Activated CD4-positive, alpha-beta T cell treated with anti-CD3 and anti-CD28 coated beads, Interleukin-2, amount 10 ng/mL, durations not matched to agents 7 days and 5 days (primary cell): ENCODE measurements at places on chromosomes 1 and 21.

- no peak for DNase-seq
These were observed 575.0 kb upstream of the CHRM3 start for GRCh38 chr1:238811211-238811879.

GRCh38 chr21:17429936-17430335 is 82.9 kb upstream of the CXADR start:
- no peak for DNase-seq

- DNase-seq, result peak; percentile 61
These were observed at the start of gene MEX3A for GRCh38 chr1:156082309-156083091. TSS of gene MEX3A (minus strand) at chr1:156082465. CDS start at chr1:156081998, 467 bp downstream.

- DNase-seq, result no peak
These were observed 151.7 kb downstream of the NR5A2 start for GRCh38 chr1:200179126-200179780.

DNA sequence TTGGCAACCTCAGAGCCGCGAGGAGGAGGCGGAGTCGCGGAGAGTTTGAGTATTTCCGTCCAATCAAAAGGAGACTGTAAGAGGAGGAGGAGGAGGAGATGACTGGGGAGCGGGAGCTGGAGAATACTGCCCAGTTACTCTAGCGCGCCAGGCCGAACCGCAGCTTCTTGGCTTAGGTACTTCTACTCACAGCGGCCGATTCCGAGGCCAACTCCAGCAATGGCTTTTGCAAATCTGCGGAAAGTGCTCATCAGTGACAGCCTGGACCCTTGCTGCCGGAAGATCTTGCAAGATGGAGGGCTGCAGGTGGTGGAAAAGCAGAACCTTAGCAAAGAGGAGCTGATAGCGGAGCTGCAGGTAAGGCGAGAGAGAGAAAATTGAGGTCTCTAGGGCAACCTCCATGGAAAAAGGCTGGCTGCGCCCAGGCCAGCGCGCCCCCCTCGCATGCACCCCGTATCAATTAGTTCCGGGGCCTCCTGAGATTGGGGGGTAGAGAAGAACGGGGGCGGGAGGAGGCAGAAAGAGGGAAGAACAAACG is at the start of gene PHGDH:
Gene PHGDH, plus strand, starts transcription at position 131 of the 538 bp plus-strand sequence. Its CDS starts 89 bp downstream, at position 220.
- peak; percentile 72 for DNase-seq

DNA sequence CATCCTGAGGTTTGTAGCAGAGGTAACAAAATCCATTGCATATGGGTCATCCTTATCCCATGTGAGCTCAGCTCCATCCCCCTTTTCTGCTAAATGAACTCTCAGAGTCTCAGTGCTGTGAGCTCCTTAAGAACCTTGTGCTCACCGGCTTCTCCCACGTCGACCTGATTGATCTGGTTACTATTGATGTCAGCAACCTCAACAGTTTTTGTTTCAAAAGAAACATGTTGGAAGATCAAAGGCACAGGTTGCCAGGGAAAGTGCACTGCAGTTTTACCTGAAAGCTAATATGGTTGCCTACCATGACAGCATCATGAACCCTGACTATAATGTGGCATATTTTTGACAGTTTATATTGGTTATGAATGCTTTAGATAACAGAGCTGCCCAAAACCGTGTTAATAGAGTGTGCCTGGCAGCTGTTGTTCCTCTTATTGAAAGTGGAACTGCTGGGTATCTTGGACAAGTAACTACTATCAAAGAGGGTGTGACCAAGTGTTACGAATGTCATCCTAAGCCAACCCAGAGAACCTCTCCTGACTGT is 131.4 kb downstream of the HS2ST1 start:
- DNase-seq, result peak; percentile 77

- DNase-seq, result no peak
These were observed 5.5 kb downstream of the SLFNL1 start for GRCh38 chr1:41015897-41016470.

DNA sequence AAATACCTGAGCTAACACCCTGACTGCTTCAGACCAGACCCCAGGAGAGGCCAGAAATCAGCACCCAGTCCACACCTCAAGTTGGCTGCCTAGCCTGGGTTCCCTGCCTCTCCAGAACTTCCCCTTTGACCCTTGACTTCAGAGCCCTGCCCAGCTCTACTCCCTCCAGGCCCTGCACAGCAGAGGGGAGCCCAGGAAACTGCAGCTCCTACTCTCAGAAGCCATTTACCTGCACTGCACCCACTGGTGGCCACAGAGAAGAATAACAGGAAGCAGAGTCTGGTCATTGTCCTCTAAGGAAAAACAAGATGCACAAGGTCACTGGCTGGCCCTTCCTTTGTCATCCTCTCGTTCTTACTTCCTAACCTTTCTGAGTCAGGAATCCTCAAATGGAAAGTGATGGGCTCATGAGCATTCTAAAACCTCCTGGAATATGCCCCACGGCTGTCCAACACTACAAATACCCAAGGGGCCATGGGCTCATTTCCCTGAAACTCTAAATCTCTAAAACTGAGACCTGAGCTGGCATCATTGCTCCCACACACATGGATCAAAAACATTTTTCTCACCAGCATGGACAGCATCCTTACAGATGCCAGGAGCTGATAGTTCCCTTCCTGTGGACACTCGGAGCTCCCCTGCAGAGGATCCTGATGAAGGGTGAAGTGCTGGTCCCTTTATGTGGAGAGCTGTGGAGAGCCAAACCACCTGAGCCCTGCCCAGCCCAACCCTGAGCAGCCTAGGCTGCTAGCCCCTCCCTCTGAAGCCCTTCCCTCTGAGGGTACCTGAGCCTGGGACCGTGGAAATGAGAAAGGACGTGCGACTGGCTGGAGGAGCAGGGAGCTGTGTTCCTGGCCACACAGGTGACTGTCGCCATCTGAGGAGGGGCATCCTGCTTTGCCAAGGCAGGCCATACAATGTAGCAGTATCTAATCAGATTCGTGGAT is at the start of gene ITLN2:
Gene ITLN2, minus strand, starts transcription at position 652 of the 947 bp plus-strand sequence. Its CDS starts 68 bp downstream, at position 584.
- DNase-seq, result peak; percentile 59

DNA sequence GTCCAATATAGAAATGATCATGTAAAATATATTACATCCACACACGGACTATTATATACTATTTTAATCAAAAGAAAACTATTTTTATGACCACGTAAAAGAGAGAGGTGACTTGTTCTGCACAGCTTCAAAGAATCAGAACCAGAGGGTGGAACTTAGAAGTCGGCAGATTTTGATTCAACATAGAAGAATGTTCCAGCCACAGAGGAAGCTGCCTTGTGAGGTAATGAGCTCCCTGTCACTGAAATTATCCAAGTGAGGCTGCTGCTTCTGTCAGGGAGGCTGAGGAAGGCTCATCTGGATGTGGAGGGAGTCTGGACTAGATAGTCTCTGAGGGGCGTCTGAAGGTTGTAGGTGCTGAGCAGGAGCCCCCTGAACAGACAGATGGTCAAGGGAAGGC is 2.7 kb downstream of the PLEKHA6 start:
- DNase-seq, result no peak

- no peak for DNase-seq
These were observed 49.9 kb downstream of the DNTTIP2 start for GRCh38 chr1:93829061-93829460.

- DNase-seq, result no peak
These were observed 95.2 kb downstream of the PBX1 start for GRCh38 chr1:164654200-164654599.

GRCh38 chr21:44792702-44793591 is 8.7 kb downstream of the UBE2G2 start:
- DNase-seq, result peak; percentile 64

DNA sequence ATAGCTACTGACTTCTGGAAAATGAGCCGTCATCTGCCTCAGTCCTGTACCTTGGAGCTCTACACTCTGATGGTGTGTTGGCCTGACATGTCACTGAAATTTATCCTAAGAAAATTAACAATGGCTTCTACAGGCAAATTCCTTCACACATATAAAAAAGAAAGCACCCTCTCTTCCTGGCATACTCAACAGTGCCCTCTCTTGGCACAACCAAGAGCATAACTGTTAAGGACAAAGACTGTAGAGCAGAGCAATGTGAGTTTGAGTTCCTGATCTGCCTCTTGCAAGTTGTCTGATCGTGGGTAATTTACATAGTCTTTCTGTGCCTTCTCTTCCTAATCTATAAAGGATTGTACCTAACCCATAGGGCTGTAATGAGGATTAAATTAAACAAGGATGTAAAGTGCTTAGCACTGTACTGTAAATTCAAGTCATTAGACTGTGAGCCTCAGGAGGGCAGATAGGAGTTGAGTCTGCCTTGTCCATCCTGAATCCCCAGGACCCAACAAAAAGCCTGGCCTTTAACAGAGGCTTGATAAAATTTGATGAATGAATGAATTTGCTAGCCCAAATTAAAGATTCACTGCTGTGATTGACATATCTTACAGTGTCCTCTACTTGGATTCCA is 83.5 kb downstream of the SYF2 start:
- DNase-seq, result peak; percentile 59

- DNase-seq, result peak; percentile 70
These were observed 28.1 kb downstream of the PADI4 start for GRCh38 chr1:17335821-17336710.

DNA sequence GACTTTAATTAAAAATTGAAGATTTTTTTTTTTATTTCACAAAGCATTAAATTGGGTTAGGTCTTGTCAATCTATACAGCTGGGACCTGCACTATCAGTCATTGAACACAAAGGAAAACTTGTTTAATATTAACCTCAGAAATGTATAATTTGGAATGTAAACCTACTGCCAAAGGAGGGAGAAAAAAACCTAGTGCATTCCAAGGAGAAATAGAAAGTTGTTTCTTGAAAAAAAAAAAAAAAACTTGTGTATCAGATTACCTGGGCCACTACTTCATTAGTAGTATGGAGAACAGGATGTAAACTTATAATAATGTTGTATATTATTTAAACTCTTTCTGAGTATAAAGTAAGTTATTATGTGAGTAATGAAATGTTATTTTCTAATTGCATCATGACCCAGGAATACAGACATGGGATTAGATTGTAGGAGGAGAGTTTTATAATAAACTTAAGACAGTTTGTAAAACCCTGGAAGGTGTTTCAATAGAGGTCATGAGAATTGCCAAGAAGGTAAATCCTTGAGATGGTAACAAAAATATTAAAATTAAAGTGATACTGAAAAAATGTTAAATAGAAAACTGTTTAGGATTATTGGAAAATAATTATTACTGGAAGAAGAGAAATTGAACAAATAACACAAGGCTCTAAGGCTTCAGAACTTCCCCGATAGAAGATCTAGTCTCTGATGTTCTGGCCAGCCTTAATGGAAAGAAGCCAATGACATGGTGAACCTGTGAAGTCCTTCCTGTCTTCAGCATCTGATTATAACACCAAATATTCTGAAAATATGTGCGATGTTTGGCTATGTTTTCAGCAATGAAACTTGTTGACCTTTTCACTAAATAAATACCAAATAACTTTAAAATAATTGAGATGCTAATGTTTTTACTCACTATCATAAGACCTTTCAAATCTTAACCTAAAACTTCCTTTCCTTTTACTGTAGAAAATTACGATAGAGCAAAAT is 412.8 kb upstream of the LYPLAL1 start:
- DNase-seq, result no peak

DNA sequence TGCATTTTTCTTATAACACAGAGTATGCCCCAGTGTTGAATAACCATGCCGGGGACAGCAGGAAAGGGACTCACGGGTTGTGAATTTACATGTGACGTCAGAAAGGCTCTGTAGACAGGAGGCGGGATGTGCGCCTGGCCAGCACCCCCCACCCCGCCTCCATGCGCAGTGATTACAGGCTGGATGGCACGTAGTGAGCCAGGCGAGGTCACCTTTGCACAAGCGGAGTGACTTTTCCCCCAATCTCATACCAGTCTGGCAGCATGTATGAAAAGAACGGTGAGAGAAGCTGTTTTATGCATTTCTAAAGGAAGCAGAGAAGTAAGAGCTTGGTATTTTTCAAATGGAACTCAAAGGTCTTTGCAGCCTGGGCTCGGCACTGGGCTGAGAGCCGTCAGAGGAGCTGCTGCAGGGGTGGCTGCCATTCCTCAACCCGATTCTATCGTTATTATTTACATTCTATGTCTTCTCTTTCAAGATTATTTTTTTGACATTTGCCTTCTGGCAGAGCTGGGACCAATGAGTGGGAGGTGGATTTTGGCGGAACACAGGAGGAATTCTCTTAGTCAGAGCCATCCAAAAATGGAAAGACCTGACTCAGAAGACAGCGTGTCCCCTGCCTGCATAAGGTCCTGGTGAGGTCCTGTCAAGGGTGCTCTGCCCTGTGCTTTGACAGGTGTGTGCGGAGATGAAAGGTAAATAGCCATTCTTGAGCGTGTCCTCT is 115.6 kb upstream of the SLC45A1 start:
- no peak for DNase-seq

DNA sequence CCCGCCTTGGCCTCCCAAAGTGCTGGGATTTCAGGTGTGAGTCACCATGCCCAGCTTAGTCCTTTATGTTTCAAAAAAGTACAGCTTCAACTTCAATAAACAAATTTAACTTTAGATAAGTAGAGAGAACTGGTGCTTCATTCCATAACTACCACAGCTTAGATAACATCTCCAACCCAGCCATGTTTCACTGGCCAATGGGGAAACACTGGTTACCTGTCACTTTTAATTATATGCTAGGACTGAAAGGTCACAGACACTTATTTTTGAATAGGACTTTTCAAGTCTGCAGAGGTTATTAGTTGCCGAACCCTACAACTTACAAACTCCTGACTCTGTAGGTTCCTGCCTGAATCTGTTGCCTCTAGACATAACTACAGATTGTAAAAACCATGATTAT is 56.5 kb upstream of the ST6GALNAC3 start:
- DNase-seq, result no peak

DNA sequence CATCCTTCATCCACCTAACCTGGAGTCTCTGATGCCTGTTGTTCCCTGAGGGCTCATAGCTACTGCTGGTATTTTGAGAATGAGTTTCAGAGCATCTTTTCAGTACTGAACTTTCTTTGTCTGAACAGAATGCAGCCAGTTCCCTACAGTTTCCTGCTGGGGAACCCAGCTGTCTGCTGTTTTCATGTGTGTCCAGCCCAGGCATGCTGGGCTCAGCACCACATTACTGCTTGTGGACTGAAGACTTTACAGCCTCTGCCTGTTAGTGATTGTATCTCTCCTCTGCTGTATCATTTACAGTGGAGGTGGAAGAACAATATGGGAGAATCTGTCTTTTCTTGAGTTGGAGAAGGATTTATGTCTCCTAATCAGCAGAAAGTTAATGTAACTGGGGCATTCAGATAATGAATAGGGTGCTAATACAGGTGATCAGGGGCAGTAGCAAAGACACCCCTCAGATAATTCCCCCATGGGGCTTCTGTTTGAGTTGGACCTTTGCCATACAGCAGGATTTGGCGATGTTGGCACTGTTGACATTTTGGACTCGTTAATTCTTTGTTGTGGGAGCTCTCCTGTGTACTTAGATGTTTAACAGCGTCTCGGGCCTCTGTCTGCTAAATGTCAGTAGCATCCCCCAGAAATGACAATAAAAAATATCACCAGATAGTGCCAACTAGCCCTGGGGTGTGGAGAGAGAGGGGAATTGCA is 207.7 kb downstream of the HHAT start:
- no peak for DNase-seq

GRCh38 chr1:245198748-245199516 is 44.1 kb downstream of the KIF26B start:
- no peak for DNase-seq

GRCh38 chr1:28329395-28330153 is 734 bp downstream of the MED18 start:
- peak; percentile 48 for DNase-seq

GRCh38 chr1:8974551-8974950 is 28.9 kb downstream of the CA6 start:
- no peak for DNase-seq
